ENCODE measurements at places on chromosomes 16 and 17.
A peak's percentile ranks its signal among the peaks of the same experiment; 100 is the strongest.

- no peak for DNase-seq
Observed at GRCh38 chr16:4535627-4536108, 2.9 kb downstream of the CDIP1 start.

GRCh38 chr17:65055280-65055707 lies 1.2 kb downstream of the GNA13 start:
- DNase-seq = no peak

DNA sequence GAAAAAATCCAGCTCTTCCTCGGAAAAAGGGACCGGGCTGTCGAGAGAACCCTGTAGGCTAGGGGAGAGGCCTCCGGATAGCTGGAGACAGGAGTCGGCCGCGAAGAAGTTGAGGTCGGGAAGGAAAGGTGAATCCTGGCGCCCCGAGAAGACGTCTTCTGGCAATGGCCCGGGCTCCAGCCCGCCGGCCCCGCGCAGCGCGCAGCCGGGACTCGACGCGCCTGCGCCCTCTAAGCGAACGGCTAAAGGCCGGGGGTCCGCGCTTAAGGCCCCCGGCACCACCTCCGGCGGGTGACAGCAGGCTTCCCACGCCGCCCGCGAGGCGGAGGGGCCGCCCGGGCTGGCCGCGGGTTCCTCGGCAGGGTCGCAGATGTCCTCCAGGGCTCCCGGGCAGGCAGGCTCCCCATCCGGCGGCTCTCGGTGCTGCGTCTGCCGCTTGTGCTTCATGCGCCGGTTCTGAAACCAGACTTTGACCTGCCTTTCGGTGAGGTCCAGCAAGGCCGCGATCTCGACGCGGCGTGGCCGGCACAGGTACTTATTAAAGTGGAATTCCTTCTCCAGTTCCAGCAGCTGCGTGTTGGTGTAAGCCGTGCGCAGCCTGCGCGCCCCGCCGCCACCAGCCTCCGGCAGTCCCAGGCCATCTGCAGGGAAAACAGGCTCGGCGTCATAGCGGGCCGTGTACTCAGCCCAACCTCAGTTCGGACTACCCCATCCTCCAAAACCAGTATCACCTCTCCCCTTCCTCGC lies 1.6 kb downstream of the HOXB2 start:
- DNase-seq = peak; percentile 37

DNA sequence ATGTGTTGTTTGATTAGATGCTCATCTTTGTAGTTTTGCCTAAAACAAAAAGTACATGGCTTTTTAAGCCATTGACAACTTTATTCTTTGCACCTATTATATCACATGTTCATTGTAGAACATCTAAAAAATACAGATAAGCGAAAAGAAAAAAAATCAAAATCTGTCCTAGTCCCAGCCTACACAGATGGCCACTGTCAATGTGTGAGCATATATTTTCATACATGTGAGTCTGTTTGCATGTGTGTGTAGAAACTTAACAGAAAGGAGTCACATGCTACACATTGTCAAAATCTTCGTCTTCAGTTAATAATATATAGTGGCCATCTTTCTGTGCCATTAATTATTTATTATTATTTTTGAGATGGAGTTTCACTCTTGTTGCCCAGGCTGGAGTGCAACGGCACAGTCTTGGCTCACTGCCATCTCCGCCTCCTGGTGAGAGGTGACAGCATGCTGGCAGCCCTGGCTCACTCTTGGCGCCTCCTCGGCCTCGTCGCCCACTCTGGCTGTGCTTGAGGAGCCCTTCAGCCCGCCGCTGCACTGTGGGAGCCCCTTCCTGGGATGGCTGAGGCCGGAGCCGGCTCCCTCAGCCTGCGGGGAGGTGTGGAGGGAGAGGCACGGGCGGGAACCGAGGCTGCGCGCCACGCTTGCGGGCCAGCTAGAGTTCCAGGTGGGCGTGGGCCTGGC lies 68.5 kb upstream of the AMZ2 start:
- DNase-seq = no peak

- DNase-seq = no peak
Observed at GRCh38 chr17:21030375-21030774, 12.4 kb downstream of the USP22 start.

DNA sequence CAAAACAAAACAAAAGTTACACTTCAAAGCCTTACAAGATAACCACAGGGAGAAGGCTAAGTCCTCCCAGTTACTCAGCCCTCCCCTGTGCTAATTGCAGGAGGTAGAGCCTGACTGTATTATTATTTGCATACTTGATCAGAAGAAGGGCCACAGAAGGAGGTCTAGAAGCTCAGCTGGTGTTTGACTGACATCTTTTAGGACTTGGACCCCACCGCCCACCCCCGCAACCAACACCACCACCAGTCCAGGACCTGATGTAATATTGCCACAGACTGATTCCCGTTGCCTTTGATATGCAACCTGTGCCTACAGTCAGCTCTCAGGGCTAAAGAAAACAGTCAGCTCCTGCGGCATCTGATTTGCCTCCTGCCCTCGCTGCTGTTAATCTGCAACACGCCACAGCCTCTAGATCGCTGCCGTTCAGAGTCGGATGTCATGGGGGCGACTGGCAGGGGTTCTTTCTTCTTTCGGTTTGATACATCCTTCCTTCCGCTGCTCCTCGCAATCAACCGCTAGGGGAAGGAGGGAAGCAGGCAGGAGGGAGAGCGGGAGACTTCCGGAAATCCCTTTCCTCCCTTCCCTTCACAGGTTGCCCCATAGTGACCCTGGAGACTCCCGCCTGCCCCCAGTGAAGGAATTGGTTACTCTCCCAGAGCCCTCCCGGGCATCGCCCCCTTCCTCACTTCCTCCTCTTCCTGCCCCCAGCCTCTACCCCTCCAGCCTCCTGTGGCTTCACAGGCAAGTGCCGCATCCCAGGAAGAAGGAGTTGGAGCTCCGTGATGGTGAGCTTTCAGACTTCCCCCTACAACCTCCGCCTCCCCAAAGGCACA lies 90.5 kb upstream of the SOX9 start:
- no peak for DNase-seq

DNA sequence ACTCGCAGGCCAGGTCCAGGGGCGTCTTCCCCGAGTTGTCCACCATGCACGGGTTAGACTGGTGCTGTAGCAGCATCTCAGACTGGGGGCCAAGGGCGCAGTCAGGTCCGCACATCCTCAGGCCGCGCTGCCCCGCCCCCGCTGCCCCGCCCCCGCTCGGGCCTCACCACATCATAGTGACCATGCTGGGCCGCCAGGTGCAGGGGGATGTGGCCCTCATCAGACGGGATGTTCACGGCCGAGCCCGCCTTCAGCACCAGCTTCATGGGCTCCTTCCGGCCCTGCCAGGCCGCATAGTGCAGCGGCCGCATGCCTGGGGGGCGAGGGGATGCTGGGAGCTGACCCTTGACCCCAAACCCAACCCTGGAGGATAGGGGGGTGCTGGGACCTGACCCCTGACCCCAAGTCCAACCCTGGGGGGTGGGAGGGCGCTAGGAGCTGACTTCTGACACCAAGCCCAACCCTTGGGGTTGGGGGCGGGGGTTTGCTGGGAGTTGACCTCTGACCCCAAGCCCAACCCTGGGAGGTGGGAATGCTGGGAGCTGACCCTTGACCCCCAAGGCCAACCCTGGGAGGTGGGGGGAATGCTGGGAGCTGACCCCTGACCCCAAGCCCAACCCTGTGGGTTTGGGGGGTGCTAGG lies 7.0 kb downstream of the CASKIN1 start:
- no peak for DNase-seq

- DNase-seq = no peak
Observed at GRCh38 chr17:55911186-55911585, 160.3 kb downstream of the PCTP start.

GRCh38 chr17:3626831-3627768 lies 8.9 kb downstream of the SHPK start:
- no peak for DNase-seq

- no peak for DNase-seq
Observed at GRCh38 chr17:46958041-46958591, 20.9 kb downstream of the RPRML start.

GRCh38 chr16:10514369-10515055 lies 65.9 kb downstream of the EMP2 start:
- peak; percentile 56 for DNase-seq

- DNase-seq = peak; percentile 21
Observed at GRCh38 chr16:72467157-72467759, 295.3 kb upstream of the PMFBP1 start.

DNA sequence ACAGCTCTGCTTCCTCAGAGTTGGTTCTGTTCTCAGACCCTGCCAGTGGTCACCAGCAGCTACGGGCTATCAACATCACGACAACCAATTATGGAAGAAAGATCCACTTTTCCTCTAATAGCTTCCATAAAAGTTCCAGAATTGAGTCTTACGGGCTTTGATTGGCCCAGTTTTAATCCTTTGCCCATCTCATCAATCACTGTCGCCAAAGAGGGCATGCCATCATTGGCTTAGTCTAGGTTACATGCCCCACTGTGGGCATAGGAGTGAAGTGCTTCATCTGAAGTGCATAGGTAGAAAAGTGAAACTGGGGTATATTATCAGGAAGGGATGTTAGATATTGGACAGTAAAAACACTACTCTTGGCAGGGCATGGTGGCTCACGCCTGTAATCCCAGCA lies 76.6 kb upstream of the DHX40 start:
- no peak for DNase-seq

GRCh38 chr16:59198487-59198886 lies 464.4 kb upstream of the GOT2 start:
- no peak for DNase-seq

DNA sequence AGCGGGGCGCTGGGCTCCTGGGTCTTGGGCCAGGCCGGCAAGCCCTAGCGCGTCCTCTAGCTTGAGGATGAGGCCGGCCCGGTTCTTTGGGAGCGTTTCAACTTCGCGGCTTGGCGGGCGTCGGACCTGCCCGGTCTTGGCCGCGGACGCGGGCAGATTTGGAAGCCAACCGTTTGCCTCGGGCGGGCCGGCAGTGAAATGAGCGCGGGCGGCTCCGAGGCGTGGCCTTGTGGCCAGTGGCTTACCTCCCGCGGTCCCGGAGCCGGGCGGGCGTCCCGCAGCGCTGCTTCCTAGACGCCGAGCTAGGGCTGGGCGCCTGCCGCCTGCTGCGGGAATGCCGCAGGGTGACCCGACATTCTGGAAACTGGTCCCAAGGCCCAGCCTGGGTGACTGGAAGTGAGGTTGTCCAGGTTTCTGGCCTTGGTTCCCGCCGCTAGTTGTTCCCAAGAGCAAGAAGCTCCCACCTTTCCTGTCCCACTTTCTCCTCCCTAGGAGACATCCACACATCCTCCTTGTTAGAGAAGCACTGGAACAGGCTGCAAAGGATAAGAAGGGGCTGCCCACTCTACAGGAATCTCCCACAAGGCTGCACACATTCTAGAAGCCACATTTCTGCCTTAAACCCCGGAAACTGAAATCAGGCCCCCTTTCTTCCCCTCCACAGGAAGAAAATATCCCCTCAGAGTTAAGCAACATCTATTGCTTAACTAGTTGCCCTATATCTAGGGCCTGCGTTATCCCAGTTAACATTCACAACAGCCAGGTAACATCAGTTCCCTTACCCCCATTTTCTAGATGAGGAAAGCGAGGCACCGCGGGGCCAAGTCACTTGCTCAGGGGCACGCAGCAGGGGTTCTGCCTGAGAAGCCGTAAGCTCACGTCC lies 4.5 kb upstream of the CBX8 start:
- DNase-seq = no peak

GRCh38 chr17:75173526-75173925 lies 9.2 kb downstream of the SUMO2 start:
- DNase-seq = no peak

DNA sequence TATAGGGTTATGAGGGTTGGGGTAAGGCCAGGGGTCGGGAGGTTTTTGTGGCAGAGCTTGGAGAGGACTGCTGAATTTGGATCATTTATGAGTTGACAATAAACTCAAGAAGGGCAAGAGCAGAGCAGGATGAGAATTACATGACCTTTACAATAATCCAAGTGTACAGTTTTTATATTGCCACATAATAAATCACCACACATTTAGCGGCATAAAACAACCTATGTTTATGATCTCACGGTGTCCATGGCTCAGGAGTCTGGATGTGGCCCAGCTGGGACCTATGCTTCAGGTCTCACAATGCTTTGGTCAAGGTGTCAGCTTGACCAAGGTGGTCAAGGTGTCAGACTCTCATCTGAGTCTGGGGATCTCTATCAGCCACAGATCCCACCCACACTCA lies 118.3 kb upstream of the WSCD1 start:
- no peak for DNase-seq

- no peak for DNase-seq
Observed at GRCh38 chr16:69329369-69330285, 761 bp downstream of the PDF start.

DNA sequence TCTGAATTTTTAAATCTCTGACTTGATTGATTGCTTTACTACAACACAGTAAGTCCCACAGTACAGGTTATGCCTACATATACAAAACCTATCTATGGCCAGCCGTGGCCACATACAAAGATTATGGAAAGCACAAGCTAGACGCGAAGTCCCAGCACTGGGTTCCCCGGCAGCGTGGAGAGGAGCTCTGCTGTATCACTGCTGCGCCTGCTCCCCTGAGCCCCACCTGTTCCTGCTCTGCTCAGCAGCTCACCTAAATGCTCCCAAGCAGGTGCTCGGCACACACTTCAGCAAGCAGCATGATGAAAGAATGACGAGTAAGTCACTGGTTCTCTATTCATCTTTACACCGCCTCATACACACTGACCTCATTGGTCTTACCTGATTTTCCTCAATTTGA lies 20.6 kb downstream of the ZDHHC7 start:
- no peak for DNase-seq
